ENCODE measurements at places on chromosomes 4 and X.

- DNase-seq = no peak
Observed at GRCh38 chrX:124242131-124242530, 90.3 kb upstream of the TEX13D start.

DNA sequence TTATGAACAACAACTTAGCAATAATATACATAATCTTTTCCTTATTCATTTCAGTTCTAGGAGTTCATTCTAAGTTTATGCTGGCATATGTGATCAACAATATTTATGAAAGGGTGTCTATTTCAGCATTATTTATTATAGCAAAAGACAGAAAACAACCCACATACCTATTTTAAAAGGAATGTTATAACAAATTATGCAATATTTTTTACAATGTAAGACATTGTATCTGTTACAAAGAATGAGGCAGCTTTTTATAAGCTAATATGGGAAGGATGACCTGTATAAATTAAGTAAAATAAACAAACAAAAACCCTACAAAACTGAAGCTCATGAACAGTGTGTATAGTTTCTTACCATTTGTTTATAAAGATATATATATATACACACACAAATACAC, 42.7 kb downstream of the AGTR2 start:
- no peak for DNase-seq

GRCh38 chr4:111650674-111651086, 494.6 kb upstream of the FAM241A start:
- no peak for DNase-seq

DNA sequence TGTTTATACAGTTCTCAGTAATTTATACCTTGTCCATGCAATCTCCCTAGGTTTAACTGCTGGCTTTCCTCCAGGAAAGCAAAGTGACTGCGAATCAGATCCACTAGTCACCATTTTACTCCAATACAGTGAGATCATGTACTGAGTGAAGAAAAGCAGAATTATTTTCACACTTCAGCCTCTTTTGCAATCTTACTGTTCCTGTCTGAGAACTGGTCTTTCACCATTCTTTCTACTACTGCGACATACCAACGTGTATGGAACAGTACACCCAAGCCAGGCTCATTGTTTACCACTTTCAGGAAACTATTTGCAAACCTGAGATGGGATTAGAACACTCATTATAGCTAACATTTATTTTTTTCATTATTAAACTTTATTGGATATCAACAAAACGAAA, 8.0 kb upstream of the MSL3 start:
- no peak for DNase-seq

DNA sequence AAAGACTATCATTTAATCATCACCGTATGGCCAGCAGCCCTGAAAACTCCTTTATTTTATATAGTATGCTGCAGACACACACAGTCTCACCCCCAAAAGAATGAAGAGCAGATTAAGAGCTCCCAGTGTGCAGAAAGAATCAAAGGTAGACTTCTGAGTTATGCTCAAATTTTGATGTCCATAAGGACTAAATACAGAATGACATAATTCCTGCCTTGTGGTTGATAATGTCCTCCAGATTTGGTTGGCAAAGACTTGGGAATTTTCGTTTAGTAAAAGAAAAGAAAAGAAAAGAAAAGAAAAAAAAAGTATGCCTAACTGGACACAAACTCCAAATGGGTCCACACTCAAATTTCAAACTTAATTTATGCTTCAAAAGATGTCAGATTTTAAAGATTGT, 118.1 kb upstream of the PLAC1 start:
- no peak for DNase-seq

GRCh38 chr4:121057466-121057922, 14.8 kb downstream of the NDNF start:
- no peak for DNase-seq

GRCh38 chr4:103307453-103308247, 109.5 kb upstream of the CENPE start:
- no peak for DNase-seq

GRCh38 chrX:68098431-68098830, 334.9 kb downstream of the OPHN1 start:
- DNase-seq = no peak

- DNase-seq = no peak
Observed at GRCh38 chrX:37782359-37782758, 2.5 kb downstream of the CYBB start.

DNA sequence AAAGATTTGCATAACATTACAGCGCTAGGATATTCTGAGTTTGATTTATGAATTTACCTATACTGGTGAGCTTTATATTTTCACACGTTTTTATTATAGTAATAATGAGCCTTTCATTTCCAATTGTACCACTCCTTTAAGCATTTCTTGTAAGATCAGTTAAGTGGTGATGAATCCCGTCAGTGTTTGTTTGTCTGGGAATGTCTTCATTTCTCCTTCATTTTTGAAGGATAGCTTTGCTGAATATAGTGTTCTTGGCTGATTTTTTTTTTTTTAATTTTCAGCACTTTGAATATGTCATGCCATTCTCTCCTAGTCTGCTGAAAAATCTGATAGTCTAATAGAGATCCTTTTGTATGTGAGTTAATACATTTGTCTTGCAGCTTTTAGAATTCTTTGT, 70.1 kb downstream of the IL15 start:
- DNase-seq = no peak

DNA sequence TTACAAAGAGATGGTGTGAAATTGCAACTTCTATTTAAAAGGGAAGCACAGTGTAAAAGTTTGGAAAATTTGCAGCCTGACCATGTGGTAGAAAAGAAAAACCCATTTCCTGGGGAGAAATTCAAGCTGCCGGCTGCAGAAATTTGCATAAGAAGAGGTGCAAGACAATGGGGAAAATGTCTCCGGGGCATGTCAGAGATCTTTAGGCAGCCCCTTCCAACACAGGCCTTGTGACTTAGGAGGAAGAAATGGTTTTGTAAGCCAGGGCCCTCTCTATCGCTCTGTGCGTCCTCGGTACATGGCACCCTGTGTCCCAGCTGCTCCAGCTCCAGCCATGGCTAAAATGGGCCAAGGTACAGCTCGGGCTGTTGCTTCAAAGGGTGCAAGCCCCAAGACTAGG, 40.4 kb downstream of the CCDC158 start:
- DNase-seq = no peak

- DNase-seq = no peak
Observed at GRCh38 chr4:105483840-105484239, 10.0 kb upstream of the PPA2 start.

GRCh38 chr4:159480826-159481225, 377.9 kb downstream of the RAPGEF2 start:
- no peak for DNase-seq

- peak; percentile 52 for DNase-seq
Observed at GRCh38 chrX:15471028-15471427, 22.1 kb downstream of the PIR start.
